Sciatic nerve (tissue), 2 donors: ENCODE measurements at places on chromosomes 4 and X.

DNA sequence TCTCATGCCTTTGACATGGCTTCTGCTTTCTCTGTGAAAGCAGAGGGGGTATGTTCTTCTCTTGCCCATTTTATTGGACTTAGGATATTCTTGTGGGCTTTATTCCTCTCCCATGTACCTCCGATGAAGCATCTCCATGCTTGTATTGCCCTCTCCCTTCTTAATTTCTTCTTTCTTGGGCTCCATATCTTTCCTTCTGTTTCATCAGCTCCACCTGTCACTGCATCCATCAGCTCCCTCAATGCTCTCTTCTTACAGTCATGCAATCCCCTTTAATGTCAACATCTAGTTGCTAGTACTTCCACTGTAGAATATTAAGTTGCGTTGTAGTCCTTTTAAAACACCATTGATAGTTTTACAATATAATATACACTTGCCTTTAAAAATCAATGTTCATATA is 257.6 kb downstream of the GPAT3 start:
- DNase-seq, result no peak

DNA sequence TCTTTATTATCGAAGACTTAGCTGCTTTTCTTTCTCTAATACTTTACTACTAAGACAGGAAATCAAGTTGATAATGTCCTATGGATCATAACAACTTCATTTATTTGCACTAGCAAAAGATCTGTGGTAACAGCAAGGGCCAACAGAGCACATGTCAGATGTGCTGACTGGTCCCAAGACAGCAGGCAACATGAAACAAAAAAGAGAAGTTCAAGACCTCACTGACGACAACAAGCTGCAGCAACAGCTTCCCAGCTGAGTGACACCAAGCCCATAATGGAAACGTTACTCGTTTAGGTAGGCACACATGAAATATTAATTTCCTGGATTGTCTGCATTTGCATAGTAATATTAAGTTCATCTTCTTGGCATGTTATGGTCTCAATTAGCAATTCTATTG is 126.9 kb downstream of the UNC5C start:
- DNase-seq, result no peak

- no peak for DNase-seq
Observed at GRCh38 chr4:1523506-1523905, 117.3 kb upstream of the NKX1-1 start.

DNA sequence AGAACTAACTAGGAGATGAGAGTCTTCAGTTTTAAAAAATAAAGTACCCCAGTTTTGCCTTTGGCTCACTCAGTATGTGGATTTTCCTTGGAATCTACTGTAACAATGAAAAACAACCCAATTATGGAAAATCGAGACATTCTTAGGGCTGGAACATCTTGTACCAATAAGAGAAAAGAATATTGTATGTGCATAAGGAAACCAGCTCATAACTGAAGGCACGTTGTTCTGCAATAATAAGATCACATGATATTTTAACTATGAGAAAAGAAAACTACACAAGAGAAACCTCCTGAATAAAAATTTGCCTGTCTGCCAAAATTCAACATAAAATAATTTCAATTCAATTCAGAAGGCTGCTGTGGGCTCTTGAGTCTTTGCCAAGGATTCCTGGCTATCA is 261.8 kb upstream of the EDNRA start:
- no peak for DNase-seq

GRCh38 chr4:168907119-168907698 is 102.8 kb downstream of the CBR4 start:
- DNase-seq, result no peak

DNA sequence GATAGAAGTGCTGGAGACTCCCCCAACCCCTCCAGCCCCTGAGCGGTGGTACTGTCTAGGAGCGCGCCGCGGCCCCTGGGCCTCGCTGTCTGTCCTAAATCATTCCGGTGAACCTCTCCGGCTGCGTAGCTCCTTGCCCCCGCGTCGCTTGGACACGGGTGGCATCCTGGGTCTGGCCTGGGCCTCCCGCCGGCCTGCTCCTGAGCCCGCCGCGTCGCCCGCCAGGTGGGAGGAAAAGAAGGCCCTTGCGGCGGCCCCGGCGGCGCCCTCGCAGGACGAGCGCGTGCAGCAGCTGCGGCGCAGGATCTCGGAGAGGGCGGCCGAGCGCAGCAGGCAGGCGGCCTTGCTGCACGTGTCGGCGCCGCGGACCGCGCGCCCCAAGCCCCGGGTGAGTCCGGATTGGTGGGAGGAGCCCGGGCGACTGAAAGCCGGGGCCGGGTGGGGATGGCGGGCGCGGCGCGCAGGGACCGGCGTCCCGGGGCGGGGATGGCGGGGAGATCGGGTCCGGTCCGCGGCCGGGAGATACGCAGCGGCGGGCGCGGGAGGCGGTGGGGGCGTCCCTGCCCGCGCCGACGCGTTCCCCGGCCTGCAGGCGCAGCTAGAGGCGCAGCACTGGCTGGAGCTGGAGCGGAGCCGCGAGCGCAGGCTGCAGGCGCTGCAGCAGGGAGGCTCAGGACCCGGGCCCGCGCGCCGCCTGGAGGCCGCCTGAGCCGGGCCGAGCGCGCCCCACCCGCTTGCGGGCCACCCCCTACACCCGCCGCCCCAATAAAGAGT is 6.5 kb upstream of the RNF4 start:
- DNase-seq, result peak; percentile 74

DNA sequence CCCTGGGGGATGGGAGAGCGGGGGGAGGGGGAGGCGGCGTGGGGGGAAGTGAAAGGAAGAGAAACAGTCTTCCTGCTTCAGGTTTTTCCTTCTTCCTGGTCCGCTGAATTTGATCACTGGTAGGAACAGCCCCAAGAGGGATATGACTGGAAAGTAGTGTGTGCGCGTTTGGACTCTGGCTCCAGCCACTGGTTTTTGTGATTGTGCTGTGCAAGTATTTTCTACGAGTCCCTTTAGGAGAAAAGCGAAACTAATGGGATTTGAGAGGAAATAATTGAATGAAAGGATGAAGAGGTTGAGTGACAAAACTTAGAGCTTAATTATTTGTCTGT is 836 bp downstream of the PRRG1 start:
- no peak for DNase-seq

- DNase-seq, result no peak
Observed at GRCh38 chr4:107945809-107946208, 14.5 kb downstream of the CYP2U1 start.

DNA sequence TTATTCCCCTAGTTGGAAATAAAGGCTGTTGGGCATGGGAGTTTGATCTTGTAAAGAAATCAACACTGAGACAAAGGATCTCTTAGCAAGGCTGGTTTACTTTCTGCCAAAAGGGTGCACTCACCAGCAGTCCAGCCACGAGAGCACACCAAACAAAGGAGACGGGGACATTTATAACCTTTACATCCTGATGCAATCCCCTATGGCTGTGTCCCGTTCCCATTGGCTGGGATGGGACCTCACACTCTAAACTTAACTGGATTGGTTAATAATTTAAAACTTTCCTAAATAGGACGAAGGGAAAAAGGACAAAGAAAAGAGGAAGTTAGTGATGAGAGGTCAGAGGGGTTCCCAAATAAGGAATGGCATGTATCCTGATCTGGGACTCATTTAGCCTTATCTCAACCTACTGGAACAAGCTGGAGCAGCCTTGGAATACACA is 17.9 kb downstream of the METAP1 start:
- DNase-seq, result no peak

- peak; percentile 65 for DNase-seq
Observed at GRCh38 chrX:118495958-118496762, 545 bp downstream of the DOCK11 start.

- no peak for DNase-seq
Observed at GRCh38 chr4:23235628-23236390, 543.1 kb downstream of the GBA3 start.

- DNase-seq, result no peak
Observed at GRCh38 chr4:36870121-36870520, 374.4 kb upstream of the NWD2 start.

GRCh38 chr4:42618023-42618422 is 38.9 kb downstream of the ATP8A1 start:
- DNase-seq, result no peak

- DNase-seq, result no peak
Observed at GRCh38 chrX:21885568-21885967, 29.8 kb downstream of the YY2 start.

DNA sequence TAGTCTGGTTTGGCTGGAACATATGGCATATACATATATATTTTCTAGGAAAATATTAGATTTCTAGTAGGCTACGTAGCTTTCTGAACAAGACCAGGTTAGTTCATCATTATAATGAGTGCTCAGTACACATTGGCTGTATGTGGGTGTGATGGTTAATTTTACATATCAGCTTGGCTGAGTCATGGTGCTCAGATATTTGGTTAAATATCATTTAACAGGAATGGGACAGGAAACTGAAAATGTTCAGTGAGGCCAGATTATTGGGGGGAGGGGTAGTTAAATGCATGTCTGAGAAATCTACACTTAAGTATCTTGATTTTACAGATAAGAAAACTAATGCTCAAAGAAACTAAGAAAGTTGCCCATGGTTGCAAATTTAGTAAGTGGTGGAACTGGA is 160.1 kb downstream of the RBMX2 start:
- no peak for DNase-seq

- no peak for DNase-seq
Observed at GRCh38 chr4:87781569-87781968, 17.8 kb upstream of the IBSP start.

- no peak for DNase-seq
Observed at GRCh38 chrX:144722307-144722706, 525.0 kb upstream of the SPANXN1 start.

DNA sequence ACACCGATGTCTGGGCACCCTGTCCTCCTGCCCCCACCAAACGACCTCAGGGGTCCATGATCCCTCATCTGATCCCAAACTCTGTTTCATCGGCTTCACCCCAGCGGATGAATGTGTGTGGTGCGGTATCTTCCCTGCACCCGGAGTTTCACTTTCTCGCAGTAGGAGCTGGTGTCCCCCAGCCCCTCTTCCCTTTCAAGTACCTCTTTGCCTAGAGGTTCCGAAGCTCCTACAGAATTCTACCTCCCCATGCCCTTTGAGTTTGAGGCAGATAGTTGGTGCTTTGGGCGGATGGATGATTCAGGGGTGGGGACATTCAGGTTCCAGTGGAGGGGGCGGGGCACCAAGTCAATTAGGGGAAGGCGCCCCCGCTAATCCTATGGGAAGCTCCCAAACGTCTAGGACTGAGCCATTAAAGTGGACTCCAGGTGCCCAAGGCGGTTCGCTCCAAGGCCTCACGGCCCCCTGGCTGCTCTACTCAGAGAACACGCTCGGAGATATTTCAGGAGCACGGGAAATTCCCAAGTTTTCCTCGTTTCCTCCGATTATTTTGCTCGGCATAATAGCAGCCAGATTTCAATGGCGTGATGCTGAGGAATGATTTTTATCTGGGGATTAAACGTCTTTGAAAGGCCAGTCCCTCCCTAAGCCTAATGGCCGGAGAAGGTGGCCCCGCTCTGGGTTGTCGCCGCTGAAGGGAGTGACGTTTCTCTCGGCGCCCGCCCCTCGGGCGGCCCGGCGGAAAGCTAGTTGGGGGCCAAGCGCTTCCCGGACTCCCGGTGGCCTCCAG is 1.3 kb downstream of the MSX1 start:
- DNase-seq, result no peak

- no peak for DNase-seq
Observed at GRCh38 chr4:89248879-89249281, 58.7 kb downstream of the GPRIN3 start.

DNA sequence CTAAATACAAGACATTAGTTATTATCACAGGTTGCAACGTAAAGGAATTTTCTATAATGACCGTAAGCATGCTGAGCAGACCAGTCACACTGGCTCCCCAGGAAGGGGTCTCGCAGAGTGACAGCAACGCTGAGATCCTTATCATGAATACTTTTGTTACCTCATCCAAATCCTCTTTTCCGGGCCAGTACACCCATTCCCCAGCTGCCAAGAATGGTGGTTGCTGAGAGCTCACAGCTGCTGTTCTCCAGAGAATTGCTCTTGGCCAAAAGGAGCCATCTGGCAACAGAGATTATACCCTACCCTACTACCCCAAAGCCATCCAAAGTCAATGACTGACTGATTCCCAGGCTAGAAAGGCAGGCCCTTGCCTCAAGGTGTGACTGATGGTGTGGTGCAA is 91.6 kb downstream of the FUNDC1 start:
- DNase-seq, result no peak

GRCh38 chr4:68129793-68130192 is at the start of gene TMPRSS11F:
Gene TMPRSS11F (minus strand): TSS chr4:68129869. CDS start chr4:68129820, 49 bp downstream.
- DNase-seq, result no peak

DNA sequence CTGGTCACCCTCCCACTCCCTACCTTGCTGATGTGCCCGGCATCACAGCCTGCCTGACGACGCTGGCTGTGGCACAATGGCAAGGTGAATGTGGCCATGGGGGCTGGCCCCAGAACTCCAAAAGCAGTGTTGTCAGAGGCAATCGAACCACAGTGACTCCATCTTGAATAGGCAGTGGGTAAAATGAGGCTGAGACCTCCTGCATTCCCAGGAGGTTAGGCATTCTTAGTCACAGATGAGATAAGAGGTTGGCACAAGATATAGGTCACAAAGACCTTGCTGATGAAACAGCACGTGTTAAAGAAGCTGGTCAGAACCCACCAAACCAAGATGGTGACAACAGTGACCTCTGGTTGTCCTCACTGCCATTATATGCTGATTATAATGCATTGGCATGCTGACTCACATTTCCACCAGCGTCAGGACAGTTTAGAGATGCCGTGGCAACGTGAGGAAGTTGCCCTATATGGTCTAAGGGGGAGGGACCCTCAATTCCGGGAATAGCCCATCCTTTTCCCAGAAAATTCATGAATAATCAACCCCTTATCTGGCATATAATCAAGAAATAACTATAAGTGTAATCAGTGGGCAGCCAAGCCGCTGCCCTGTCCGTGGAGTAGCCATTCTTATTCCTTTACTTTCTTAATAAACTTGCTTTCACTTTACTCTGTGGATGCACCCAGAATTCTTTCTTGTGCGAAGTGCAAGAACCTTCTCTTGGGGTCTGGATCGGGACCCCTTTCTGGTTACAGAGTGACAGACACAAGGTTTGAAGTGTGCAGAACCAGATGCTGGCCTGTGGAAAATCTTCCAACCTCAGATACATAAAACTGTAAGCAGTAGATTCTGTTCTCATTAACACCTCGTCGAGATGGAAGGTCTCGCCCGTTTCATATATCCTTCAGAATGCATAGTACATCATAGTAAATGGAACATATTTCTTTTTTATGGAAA is 26.8 kb upstream of the CLDN24 start:
- DNase-seq, result peak; percentile 17
